Adrenal gland (tissue), 19 donors: ENCODE measurements at places on chromosomes 12 and 14. TPM values are rescaled to one million over a fixed set of nuclear protein-coding genes. Genes with fewer than 3 reads are reported as not detected.

LRRK2 gene
- 2.6 TPM for polyA plus RNA-seq

SRGAP1 gene
- 8.1 TPM for polyA plus RNA-seq

AMHR2 gene
- polyA plus RNA-seq = 41.2 TPM

KRT1 gene
- not detected for polyA plus RNA-seq

OTUB2 gene
- 0.47 TPM for polyA plus RNA-seq

TPPP2 gene
- polyA plus RNA-seq = 0.80 TPM

INSM2 gene
- polyA plus RNA-seq = 0.48 TPM

RNF212B gene
- not detected for polyA plus RNA-seq

PRB2 gene
- polyA plus RNA-seq = not detected

ART4 gene
- 5.9 TPM for polyA plus RNA-seq

RERGL gene
- 23.9 TPM for polyA plus RNA-seq

ADAM21 gene
- not detected for polyA plus RNA-seq

ACOT6 gene
- 0.17 TPM for polyA plus RNA-seq

MYF6 gene
- not detected for polyA plus RNA-seq

CEBPE gene
- 0.03 TPM for polyA plus RNA-seq

HOXC12 gene
- polyA plus RNA-seq = not detected

CHGA gene
- polyA plus RNA-seq = 1,069 TPM

TUBA1A gene
- 81.1 TPM for polyA plus RNA-seq

KERA gene
- polyA plus RNA-seq = not detected

CLEC9A gene
- polyA plus RNA-seq = 0.10 TPM

RBP5 gene
- polyA plus RNA-seq = 8.7 TPM

PTPRB gene
- 16.5 TPM for polyA plus RNA-seq

DDX55 gene
- 18.3 TPM for polyA plus RNA-seq

SLC38A4 gene
- polyA plus RNA-seq = 0.44 TPM

ZNF891 gene
- 1.8 TPM for polyA plus RNA-seq
